Mesendoderm (in vitro differentiated cells): ENCODE measurements at places on chromosomes 13 and 19.

- no peak for DNase-seq
These were observed 131.3 kb downstream of the CYSLTR2 start for GRCh38 chr13:48784916-48785548.

- DNase-seq = peak; percentile 82
These were observed at the start of gene SLC25A15 for GRCh38 chr13:40789275-40790153. Gene SLC25A15 (plus strand): TSS chr13:40789611. CDS start chr13:40793227, 3,616 bp downstream.

DNA sequence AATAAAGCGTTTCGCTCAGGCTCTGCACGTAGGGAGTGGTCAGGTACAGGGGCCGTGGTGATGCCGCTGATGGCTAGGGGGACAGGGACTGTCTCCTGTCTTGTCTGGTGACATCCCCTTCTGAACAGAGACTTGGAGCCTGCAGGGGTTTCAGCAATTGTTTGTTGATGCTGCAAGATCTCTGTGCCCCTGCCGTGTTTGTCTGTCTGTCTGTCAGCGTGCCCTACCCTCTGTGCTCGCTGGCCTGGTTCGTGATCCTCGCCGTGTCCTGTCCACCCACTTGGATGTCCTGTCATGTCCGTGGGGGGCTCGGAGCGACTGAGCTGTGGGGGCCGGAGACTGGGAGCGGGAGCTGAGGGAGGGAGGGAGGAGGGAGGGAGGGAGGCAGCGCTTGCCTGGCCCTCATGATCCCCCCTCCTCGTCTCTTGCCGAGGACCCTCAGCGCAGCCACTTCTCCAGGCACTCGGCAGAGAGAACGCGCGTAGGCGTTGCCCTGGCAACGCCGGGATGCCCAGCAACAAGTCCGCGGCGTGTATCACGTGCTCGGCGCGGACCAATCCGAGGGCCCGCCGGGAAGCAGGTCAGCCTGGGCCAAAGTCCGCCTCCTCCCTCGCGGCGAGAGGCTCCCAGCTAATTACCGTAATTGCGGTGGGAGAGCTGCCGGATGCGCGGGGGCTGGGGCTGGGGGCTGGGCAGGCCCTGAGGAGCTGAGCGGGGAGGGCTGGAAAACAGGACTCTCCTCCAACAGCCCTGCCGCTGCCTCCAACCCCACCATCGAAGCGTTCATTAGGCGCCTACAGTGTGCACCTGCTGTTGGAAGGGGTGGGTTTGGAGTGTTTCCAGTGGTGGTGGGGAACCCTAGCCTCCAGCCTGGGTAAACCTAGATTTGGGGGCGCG is 31.9 kb upstream of the FEM1A start:
- peak; percentile 98 for DNase-seq

DNA sequence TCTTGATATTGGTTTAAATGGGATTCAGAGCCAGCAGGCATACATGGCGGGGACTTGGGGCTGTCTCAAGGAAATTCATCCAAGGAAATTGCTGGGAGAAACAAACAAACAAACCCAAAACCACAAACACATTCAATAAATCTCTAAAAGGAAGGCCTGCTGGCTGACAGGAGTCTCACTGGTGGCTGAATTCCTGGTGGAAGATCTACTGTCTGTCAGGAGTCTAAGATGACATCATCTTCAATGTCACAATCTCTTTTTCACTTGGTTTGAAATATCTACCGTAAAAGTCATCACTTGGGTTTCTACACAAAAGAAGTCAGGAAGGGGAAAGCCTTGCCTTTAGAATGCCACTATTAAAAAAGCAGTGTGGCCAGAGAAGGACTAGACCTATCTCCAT is 87.9 kb downstream of the KLF5 start:
- no peak for DNase-seq

DNA sequence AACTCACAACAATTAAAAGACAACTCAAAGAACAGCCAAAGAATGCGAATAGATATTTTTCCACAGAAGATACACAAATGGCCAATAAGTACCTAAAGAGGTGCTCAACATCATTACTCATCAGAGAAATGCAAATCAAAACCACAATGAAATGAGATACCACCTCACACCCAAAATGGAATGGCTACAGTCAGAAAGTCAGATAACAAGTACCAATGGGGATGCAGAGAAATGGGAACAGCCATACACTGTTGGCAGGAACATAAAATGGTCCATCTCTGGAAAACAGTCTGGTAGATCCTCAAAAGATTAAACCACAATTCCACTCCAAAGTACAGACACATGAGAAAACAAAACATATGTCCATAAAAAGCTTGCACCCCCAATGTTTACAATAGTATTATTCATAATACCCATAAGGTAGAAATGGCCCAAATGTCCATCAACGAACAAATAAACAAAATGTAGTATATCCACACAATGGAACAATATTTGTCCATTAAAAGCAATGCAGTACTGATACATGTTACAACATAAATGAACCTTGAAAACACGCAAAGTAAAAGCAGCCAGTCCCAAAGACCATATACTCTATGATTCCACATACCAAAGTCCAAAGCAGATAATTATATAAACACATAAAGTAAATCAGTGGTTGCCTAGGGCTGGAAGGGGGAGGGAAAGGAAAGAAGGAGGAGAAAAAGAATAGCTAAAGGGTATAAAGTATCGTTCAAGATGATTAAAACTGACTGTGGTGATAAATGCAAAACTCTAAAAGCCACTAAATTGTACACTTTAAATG is 19.6 kb downstream of the USP12 start:
- DNase-seq = no peak

DNA sequence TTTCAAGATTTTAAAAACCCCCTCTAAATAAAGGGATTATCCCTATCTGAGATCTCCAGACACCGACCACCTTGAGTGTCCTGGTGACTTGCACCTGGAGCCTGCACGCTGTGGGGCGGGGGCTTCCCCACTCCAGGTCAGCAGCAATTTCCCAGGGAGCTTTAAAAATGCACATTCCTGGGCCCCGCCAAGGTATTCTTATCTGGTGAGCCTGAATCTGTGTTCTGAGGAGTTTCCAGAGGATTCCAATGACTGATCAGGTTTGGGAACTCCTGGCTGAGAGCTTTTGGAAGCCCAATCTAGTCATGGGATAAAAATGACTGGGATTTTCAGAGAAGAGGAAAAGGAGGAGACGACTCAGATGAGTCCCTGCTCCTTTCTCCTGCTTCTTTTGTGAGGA is 66.1 kb downstream of the FGF9 start:
- DNase-seq = peak; percentile 57

DNA sequence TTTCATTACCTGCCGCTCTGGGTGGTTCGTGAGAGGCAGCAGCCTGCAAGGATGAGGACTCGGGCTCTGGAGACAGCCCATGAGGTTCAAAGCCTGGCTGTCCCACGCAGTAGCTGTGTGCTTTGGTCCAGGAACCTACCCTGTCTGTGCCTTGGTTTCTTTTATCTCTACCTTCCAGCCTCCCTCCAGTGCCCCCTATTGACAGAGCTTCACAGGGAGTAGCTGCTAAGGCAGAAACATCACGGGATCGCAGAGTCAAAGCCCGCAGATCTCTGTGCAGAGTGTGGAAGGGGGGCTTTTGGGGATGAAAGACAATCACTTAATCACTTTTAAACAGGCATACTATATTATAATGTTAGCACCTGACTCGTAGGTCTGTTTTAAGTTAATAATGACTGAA is 16.2 kb downstream of the ZNF71 start:
- peak; percentile 3 for DNase-seq

DNA sequence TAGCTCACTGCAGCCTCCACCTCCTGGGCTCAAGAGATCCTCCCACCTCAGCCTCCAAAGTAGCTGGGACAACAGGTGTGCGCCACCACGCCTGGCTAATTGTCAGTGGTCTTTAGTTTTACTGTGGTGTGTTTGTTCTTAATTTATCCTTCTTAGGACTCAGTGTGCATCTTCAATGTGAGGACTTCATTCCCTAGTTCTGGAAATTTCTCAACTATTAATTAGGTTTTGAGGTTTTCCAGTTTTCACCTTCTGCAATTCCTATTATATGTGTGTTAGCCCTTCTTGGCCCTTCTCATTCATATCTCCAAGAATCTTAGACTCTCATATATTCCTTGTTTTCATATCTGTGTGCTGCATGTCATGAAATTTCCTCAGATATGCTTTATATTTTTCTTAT is 32.2 kb upstream of the SLC7A10 start:
- no peak for DNase-seq

GRCh38 chr13:33690354-33690753 is 127.6 kb upstream of the RFC3 start:
- DNase-seq = no peak

DNA sequence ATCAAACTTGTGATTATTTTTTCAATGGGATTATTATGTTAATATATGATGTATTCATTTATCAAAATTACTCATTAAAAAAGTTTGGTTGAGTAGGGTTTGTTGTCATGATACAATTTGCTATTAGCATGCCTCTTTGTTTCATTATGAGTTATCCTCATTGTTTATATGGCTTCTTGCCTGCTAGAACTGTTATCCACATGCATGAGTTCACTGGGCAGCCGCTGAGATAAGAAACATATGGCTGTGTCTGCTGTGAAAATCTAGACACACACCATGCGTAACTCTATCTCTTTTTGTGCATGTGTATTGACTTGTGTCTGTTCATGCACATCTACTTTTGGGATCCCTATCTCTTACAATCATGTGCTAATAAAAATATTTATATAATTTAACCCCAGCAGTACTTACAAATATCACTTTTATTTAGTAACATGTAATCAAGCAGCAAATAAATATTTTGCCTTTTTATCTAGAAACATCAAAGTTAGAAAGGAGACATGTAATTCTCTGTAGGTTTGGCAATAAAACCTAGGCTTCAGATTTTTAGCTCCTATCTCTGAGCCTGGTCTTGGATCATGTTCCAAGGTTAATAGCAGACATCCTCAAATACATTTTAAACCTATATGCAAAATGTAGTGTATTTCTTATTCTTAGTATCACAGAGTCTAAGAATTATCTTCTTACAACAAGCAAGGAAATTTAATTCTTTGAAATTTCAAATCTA is 11.2 kb upstream of the KLF12 start:
- DNase-seq = no peak

DNA sequence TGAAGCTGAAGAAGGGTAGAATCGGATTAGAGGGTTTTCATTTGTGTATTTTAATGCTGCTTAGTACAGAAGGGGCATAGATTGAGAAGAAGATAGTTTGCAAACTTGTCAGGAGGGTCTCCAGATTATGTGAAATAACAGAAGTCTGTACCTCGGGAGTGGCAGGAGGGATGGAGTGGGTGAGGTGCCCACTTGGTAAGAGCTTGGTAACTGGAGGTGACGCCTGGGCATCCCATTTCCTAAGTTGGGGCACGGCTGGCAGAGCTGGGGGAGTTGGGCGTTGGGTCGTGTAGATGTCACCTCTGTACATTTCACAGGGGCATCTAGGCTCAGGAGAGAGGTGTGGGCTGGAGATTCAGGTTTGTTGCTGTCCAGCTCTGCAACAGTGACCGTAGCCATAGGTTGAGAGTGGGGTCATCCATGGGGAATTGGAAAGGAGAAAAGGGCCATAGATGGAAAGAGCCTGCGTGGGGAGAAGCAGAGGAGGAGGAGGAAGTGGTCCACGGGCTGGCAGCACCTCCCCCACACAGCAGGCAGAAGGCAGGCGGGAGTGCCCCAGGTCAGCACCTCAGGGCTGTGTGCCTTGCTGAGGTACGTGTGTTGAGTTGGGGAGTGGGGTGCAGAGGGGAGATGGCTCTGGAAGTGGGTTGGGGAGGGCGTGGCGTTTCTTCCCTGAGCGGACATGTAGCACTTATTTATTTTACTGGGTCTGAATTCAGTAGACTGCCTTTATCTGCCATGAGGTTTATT is 31.2 kb downstream of the MPHOSPH8 start:
- DNase-seq = no peak

DNA sequence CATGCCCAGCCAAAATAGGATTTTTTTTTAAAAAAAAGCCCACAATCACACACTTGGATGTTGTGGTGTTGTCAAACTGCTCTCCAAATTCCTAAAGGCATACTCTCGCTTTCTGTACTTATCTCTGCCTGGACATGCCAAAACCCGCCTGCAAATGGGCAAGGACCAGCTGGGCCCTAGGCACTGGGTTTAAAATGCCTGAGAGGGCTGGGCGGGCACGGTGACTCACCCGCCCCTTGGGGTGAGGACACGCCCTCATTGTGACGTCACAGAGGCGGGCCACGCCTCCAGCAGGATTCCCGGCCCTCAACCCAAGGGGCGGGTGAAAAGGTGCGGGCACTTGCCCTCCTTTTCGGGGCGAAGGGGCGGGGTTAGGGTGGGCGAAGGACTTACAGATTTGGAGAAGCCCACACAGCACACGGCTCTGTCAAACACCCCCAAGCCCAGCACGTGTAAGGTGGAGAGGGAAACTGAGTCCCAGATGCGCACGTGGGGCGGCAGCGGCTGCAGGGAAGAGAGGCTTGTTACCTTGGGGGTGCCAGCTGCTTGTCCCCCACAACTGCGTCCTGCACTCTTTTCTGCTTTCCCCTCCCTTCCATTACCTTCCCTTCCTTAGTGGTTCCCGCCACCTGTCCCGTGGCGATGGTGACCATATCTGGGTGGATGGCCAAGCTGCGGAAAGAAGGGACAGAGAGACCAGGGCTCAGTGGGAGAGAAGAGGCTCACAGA is 6.6 kb downstream of the EML2 start:
- peak; percentile 92 for DNase-seq

GRCh38 chr19:16542910-16543472 is 754 bp upstream of the CHERP start:
- DNase-seq = peak; percentile 10

GRCh38 chr13:66659701-66660467 is 570.3 kb downstream of the PCDH9 start:
- DNase-seq = no peak

DNA sequence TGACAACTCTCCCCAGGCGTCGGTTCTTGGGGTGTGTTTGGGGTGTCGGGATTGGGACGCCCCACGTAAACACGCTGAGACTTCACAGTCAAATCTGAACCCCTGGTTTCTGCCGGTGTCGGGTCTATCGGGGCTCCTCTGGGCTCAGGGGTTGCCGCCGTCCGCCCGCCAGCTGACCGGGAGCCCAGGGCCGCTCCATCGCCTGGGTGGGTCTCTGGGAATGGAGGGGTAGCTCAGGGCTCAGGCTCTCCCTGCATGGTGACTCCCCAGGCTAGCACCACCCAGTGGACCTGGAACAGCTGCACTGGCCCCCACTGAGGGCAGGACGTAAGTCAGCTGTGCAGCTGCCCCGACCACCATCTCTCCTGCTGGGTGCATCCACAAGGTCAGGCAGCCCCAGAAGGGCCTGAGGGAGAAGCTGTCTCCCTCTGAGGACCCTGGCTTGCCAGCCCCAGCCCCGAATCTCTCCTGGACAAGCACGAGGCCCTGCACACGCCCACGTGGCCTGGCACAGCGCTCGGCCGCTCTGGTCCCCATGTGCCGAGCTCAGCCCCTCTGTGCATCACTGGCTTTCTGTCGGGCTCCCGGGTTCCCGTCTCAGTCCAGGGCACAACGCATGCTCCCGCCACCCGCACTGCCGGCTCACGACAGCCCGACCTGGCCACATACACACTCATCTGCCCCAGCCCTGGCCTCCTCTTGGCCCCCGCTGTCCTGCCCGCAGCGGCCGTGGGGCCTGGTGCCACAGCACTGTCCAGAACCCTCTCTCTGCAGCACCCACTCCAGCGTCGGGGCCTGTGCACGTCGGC is 6.1 kb downstream of the RNF126 start:
- DNase-seq = no peak
